ENCODE measurements at places on chromosomes 12 and 14.

DNA sequence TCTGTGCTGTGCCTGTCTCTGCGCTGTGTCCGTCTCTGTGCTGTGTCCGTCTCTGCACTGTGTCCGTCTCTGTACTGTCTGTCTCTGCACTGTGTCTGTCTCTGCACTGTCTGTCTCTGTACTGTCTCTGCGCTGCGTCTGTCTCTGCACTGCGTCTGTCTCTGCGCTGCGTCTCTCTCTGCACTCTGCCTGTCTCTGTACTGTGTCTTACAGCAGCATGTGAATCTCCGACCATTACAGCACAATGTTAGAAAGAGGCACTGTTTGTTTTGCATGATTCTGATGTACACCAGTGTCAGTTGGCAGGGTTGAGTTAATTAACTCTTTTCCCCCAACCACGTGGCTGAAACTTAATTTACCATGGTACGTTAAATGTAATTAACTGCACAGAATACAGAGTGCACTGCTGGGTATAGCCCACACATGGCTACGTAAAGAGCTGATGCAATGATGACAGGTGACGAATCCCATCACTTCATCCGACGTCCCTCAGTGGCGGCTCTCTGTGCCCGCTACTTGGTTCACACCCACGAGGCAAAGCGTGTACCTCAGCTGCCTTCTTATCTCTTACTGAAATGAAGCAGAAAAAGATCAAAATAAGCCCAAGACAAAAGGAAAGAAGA, 127.7 kb upstream of the SFSWAP start:
- DNase-seq = no peak

DNA sequence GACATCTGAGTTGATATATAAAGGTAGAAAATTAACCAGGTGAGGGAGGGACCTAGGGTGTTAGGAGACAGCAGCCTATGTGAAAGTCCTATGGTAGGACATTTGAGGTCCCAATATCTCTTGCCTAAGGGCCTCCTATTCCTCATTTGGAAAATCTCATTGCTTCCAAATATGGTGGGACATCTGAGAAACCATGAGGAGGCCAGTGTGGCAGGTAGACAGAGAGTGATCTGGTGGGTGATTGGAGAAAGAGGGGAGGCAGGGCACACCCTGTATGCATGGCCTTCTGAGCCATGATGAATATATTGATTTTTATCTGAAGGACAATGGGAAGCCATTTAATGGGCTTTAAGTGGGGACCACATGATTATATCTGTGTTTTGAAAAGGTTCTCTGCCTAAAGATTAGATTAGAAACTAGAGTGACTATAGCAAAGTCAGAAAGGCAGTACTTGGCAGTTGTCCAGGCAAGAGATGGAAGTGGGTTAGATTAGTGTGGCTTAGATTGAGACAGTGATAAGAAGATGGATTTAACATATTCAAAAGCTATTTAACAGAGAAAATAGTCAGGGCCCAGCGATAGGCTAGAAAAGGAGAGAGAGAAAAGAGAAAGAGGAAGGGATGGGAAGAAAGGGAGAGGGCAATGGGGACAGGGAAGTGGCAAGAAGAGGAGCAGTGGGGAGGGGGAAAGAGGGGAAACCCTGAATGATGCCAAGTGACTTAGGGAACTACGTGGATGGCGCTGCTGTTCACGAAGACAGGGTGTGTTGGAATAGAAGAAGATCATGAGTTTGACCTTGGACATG, 237.2 kb upstream of the SRRM4 start:
- no peak for DNase-seq

GRCh38 chr14:103930051-103930604, 1.9 kb downstream of the TDRD9 start:
- no peak for DNase-seq

DNA sequence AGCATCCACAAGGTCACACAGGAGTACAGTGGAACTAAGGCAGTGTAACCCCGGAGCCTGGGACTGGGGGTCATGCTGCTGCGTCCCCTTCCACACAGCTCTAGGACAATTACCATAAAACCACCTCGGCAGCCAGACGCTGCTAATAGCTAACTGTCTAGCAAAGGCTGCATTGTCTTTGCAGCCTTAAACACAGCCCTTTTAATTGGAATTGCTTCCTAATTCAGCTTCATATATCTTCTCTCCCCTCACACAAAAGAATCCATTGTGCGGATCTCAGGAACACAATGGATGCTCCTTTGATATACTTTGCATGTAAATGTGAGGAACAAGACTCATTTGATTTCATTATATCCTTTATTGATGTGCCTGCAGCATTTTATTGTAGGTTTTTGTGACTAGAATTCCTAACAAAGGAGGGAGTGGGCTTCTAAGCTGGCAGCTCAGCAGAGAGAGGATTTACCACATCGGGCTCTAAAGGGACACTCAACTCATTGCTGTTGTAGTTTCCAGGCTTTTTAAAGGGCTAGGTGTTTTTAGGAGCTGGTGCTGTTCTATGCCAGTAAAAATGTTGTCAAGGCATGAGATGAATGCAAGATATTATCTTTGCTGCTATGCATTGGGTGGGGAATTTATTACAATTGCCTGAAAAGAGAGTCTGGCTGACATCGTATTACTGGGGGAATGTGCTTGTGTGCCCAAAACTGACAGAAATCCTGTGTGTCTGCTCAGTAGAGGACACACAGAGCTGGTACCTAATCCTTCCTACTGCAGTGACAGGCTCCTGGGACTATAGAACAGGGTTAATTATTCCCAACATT, 30.4 kb upstream of the DACT1 start:
- DNase-seq = no peak

GRCh38 chr12:130764475-130765185, 48.5 kb upstream of the RIMBP2 start:
- peak; percentile 33 for DNase-seq

DNA sequence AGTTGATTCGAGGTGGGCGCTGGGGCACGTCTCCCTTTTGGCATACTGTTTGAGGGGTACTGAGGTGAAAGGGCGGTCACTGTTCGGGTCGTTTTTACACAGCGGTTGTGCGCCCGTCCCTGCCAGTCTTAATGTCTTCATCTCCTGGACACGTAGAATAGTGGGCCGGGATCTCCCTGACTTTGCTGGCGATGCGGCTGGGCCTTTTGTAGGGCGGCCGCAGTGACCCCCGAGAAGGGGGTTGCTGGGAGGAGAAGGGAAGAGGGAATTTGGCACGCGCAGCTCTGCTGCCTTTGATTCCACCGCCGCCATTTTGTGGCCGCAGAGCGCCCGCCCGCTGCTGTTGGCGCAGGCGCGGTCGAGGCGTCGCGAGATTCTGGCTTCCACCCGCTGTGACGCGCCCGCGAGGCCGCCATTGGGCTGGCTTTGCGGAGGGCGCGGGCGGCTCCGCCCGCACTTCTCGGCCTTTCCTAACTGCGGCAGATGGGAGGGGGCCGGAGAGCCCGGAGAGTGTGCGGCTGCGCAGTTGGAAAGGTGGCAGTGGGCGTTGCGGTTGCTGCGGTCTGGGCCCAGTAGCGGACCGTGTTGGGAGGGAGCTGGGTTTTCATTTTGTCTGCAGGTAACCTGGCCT, 542 bp downstream of the SRSF5 start:
- peak; percentile 95 for DNase-seq

DNA sequence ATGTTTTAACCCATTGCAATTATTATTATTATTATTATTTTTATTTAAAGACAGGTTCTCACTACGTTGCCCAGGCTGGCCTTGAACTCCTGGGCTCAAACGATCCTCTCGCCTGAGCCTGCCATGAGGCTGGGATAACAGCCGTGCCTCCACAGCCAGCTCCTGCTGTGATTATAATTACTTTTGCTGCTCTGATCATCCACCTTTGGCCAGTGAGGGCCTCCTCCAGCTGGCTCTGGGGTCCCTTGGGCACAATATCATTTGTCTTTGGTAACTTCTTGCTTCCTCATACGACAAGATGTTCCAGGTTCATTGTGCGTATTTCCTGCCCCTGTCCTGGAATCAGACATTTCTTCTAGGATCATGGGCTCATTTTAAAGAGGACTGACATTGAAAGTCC, 28.4 kb downstream of the LRTM2 start:
- DNase-seq = no peak

- DNase-seq = peak; percentile 78
Observed at GRCh38 chr14:21557084-21557901, 22.6 kb downstream of the OR10G3 start.

DNA sequence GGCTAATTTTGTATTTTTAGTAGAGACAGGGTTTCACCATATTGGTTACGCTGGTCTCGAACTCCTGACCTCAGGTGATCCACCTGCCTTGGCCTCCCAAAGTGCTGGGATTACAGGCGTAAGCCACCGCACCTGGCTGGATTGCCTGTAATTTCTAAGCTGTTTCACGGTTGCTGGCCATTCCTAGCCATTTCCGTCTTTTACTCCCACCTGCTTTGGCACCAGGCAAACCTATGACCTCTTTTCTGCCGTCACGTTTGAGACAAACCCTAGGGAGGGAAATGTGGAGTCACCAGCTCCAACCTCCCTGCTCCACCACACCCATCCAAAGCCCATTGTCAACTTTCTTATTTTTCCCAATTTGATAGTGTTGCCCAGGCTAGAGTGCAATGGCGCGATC, 1.2 kb downstream of the GPR132 start:
- DNase-seq = no peak

GRCh38 chr12:129984106-129984505, 80.3 kb upstream of the TMEM132D start:
- DNase-seq = no peak

DNA sequence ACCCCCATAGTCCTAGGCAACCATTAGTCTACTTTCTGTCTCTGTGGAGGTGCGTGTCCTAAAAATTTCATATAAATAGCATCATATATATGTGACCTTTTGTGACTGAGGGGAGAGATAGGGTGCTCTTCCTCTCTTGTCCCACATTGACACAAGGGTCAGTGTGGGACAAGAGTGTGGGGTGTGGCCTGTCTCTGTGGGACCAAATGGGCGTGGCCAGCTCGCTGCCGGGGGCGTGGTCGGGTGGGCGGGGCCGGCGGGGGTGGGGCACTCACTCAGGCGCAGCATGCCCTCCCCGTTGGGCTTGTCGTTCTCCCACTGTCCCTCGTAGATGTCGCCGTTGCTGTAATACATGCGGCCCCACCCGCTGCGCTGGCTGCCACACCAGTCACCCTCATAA, 15.5 kb downstream of the MORN3 start:
- DNase-seq = no peak

GRCh38 chr12:109767991-109768900, 54.6 kb downstream of the FAM222A start:
- DNase-seq = no peak

- no peak for DNase-seq
Observed at GRCh38 chr12:124696693-124697476, 129.5 kb upstream of the NCOR2 start.

DNA sequence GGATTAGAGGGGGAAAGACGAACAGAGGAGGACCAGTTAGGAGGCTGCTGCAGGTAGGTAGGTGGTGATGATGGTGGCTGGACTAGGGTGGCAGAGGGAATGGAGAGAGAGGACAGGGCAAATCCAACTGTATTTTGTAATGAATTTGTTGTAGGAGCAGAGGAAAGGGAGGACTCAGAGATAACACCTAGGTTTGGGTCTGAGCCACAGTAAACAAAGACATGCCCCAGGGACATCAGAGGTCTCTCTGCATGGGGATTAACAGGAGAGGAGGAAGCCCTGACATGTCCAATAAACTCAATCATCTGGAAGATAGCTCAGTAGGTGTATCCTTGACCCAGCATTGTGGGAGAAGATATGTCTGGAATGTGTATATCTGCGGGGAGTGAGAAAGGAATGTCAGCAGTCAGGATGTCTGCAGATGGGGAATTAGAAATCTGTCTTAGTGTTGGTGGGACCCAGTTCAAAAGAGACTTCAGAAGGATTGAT, 4.7 kb upstream of the SLC48A1 start:
- no peak for DNase-seq

DNA sequence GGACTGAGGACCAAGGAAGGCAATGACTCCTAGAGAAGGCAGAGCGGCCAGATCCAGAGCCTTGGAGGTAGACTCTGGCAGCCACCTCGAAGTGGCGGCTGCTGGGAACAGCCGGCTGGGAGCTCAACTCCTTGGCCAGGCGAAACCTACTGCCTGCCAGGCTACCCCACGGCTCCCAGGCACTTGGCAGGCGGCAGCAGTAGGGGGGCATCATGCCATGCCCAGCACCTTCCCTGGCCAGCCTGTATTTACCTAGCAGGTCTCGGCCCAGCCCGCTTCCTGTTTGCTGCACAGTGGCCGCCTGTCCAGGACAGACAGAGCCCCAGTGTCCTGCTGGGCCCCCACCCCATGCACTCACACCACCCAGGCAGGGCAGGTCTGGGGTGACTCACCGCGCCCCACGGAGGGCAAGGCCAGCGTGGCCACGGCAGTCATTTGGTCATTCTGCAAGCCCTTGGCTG, 10.2 kb downstream of the TRPV4 start:
- no peak for DNase-seq

DNA sequence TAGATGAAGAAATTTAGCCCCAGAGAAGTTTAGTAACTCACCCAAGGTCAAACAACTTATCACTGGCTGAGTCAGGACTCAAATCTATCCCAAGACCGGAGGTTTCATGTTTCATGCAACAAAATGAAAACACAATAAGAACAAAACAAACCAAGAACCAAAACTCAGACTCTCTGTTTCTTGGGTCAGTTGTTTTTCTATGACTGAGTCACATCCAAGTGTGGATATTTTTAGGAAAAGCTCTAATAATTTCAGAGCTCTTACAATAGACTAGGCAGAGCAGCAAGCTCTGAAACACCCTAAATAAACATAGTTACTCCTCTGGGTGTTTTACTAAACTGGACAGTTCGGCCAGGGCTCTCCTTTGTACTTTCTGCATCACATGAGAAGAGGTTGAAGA, 87.6 kb upstream of the PRB2 start:
- DNase-seq = no peak

DNA sequence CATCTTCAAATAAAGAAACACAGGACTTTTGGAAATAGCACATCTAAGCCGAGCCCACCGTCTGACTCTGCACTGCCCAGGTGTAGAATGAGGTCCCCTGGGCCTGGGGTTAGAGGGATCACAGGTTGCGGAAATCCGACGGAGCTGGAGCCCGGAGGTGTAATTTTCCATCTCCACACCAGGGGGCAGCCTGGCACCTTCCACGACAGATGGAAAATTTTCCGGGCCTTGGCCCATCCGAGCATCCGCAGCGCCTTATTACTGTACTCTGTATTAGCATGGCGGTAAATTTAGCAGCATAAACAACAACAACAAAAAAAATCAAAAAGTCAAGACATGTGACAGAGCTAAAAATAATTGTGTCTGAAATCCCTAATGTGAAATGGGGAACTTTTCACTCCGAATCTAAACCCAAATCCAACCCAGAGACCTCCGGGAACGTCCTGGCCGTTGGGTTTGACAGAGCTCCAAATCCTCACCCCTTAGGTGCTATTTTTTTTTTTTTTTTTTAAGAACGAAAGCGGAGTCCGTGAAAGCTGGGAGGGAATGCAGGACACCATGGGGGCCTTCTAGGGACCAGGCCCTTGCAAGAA, 93.9 kb downstream of the KSR2 start:
- DNase-seq = peak; percentile 78

DNA sequence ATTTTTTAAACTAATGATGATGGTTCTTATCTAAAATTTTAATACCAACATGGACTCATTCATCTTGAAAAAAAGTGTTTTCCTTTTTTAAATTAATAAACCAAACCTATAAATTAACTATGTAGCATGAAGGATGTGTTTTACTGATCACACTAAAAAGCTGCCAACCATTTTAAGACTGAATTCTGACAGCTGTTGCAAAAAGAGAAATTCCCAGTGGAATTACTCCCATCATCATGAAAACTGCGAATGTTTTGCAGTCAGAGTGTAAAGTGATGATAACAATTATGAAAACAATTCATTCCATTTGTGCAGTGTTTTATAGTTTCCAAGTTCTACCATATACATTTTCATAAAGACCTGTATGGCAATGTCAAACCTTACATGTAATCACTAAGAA, 232.8 kb downstream of the SLC2A13 start:
- no peak for DNase-seq

All from activated CD4-positive, alpha-beta T cell treated with anti-CD3 and anti-CD28 coated beads, Interleukin-2, Interleukin-6, amounts not matched to agents 100 ng/mL and 50 ng/mL, durations not matched to agents 16 hours and 8 hours (primary cell).